HepG2 (cell line): ENCODE measurements at places on chromosomes 6 and 20.
A peak's percentile ranks its signal among the peaks of the same experiment; 100 is the strongest.

GRCh38 chr6:42821846-42822245, 40.0 kb downstream of the BICRAL start:
- DNase-seq, result no peak

- DNase-seq, result no peak
Measured at GRCh38 chr6:144769142-144769541, 484.0 kb downstream of the UTRN start.

GRCh38 chr6:38955861-38956260, 92.7 kb upstream of the GLP1R start:
- no peak for DNase-seq

DNA sequence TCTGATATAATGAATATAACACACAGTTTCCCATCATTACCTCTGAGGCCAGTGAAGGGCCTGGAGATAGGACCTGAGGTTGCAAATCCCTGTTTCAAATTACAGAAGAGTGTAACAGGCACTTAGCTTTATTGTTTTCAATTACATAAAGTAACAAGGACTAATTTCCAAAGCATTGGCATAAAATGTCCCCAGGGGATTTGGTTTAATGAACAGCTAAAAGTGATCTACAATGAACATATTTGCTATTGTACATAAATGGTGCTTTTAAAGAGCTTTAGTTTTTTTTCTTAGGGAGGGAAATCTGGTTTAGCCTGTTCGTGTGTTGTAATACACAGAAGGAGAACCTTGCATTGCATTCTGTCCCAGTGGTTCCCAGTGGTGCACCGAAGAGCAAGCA, 54.4 kb downstream of the HMGN3 start:
- no peak for DNase-seq

DNA sequence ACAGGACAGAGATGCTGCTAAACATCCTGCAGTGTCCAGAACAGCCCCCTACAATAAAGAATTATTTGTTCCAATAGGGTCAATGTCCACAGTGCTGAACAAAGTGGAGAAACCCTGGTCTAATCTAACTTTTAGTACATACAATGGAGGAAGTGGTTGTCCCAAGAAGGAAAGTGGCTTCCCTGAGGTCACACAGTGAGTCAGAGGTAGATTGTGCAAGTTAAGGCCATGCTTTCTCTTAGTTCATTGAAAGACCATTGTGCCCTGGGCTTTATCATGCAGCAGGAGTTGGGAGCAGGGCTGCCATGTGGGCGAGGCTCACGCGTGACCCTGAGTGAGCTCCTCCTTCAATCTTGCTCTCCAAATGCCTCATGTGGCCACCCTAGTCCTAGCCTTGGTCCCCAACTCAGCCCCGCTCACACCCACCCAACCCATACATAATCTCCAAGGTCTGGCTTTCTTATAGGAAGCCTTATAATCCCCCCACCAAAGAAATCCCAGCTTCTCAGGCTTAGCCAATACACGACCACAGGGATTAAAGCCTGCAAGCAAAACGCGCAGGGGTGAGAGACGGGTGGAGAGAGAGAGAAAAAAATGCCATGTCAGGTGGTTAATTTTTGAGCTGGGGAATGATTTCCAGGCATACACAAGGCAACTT, 19.9 kb downstream of the SLC13A3 start:
- peak; percentile 98 for DNase-seq

DNA sequence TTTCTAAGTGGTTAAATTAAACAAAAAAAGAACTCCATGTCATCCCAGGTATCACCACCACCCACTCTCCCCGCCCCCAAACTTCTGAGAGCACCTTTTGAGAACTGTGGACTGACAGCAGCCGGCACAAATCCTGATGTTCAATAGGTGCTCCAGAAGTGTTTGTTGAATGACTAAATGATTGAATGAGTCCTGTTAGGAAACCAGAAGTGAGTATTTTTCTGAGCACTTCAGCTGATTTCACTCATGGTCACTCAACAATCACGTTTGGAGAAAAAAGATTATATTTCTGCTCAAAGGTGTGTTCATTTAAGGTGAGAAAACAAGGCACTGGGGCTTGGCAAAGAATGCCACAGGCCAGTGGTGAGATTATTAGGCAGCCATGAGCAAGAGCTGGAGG, 6.2 kb upstream of the HNF4A start:
- DNase-seq, result no peak
